Stimulated activated CD8-positive, alpha-beta memory T cell treated with anti-CD3 and anti-CD28 coated beads, Interleukin-4, amount 100 ng/mL, for 4 hours (primary cell): ENCODE measurements at places on chromosomes 2 and 18.

DNA sequence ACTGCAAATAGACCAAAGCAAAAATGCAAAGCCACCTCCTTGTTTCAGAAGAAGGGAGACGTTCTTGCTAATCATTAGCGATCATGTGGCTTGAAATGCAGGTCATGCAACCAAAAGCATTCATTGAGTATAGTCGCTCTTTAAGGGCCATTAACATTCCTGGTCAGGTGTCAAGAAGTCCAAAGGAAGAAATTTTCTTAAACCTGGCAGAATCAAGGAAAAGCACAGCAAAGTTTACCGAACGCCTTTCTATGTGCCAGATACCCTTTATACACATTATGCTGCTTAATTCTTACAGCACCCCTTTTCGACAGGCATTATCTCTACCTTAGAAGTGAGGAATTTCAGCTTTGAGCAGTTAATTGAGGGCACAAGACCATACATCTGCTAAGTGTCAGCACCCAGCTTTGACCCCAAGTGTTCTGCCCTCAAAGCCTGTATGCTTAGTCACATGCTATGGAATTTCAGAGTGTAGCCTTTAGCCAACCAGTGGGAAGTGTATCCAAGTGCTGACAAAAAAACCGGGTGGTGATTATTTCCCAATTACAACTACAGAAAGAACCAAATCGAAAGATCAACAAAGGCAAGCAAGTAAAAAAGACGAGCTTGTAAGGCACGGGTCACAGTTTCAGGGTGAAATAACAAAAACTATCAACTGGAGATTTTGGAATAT is 70.8 kb downstream of the EPHA4 start:
- DNase-seq, result no peak

DNA sequence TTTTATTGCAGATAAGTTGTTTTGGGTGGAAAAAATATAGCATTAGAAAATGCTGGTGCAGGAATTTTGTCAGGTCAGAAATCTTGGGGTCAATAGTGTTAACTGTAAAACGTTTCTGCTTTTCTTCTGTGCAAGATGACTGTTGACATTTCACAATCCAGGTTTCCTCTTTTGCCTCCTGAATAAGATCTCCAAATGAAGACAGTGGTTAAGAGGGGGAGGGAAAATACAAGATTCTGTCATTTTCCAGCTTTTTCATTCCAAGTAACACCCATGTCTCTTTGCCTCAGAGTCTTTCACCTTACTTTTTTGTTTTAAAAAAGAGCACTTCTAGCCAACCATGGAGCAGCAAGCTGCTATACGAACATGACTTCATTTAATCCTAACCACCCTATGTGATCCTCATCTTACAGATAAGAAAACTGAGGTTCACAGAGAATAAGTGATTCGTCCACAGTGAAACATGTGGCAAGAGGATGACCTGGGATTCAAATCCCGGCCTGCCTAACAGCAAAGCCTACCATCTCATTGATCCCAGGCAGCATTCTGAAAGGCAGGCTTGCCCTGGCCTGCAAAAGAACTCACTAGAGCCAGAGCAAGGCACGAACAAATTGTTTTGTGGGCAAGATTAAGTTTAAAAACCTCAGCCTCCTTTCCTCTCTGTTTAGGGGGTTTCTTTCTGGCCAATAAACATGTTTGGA is 3.0 kb downstream of the PLEK start:
- DNase-seq, result no peak

GRCh38 chr2:232261776-232262175 is 116.8 kb upstream of the ALPP start:
- no peak for DNase-seq

DNA sequence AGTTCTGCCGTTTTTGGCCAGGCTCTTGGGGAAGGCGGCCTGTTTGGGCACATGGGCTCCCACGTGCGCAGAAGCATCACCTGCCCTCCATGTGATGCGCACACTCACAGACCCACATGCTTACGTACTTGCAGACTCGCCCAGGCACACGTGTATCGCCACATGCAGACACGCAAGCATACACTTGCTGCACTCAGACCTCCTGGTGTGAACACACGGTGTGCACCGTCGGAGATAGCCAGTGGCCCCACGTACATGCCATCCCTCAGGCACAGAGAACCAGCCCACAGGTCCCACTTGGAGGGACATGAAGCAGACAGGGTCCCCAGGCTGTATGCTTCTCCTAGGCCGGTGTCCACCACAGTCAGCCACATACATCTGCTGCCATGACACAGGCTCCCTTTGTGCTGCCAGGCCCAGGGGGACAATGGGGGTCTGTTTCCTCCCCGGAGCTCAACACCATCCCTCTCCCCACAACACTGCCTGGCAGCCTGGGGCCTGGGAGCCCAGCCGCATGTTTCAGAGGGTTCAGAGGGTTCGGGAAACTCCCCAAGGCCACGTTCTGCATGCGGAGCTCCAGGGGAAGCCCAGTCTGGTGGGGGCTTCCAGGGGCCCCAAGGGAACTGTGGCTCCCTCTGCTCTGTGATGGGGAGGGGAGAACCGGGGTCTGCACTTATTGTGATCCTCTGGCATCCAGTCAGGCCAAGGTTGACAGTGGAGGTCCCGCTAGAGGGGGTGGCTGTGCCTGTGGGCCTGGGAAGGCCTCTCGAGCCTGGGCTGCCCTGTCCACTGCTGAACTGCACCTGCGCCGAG is 208.1 kb upstream of the HAAO start:
- DNase-seq, result no peak
